Hematopoietic multipotent progenitor cell treated with erythropoietin and hydrocortisone succinate and interleukin-3 and kit ligand, for 15 days (in vitro differentiated cells): ENCODE measurements at places on chromosomes 4 and X.

- DNase-seq, result no peak
Measured at GRCh38 chr4:138669479-138670315, 345.9 kb upstream of the NOCT start.

DNA sequence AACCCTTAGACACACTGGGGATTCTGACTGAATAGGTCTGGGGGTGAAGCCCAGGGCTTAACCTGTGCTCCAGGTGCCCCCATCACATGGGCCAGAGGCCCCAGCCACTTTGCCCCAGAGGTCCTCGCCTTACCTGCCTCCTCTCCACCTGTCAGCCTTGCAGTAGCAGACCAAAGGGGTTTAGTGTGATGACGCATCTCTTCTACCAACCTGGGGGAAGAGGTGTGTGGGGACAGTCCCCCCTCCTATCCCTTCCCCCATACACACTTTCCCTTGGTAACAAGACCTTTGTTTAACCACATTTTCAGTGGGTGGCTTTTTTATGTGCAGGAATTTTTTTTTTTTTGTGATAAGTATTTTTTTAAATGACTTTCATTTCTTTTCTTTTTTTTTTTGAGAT lies 6.3 kb downstream of the CLCN4 start:
- DNase-seq, result no peak

DNA sequence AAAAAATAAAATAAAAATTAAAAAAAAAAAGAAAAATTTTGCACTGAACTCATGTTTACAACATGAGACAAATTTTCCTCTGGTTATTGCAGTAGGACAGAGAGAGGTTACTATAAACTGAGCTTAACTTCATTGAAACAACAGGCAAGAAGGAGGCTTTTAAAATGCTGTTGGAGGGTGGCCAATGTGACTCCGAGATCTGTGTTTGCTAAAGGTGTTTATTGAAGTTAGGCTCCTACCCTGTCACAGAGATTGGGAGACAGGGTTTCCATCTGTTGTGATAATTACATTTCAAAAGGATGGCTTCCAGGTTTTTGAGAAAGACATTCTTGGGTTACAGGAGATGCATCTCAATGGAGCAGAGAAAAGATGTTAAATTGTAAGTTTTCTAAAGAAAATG lies 370.5 kb upstream of the HS3ST1 start:
- DNase-seq, result no peak

GRCh38 chrX:49192722-49193328 lies 6.7 kb upstream of the PRICKLE3 start:
- peak; percentile 31 for DNase-seq

GRCh38 chr4:53557669-53558064 lies 33.6 kb downstream of the LNX1 start:
- DNase-seq, result no peak
